ENCODE measurements at places on chromosomes 6 and 20. TPM values are rescaled to one million over a fixed set of nuclear protein-coding genes. Genes with fewer than 3 reads are reported as not detected.
A peak's percentile ranks its signal among the peaks of the same experiment; 100 is the strongest.

Gene COL9A3
- total RNA-seq = not detected

Gene SOBP
- 0.31 TPM for total RNA-seq

Gene GSTA2
- total RNA-seq = not detected

Gene TEAD3
- 0.12 TPM for total RNA-seq

Gene HLA-DMB
- 8.5 TPM for total RNA-seq

Gene ENPP4
- 5.0 TPM for total RNA-seq

Gene C6orf58
- total RNA-seq = not detected

Gene ASXL1
- 110 TPM for total RNA-seq

GRCh38 chr6:133973109-133973971, 20.3 kb downstream of the TBPL1 start:
- H3K27me3 ChIP-seq = no peaks in the 10 kb centered on the region
- no peak overlapping the region for H3K27ac ChIP-seq
- peaks cover 19% of the 10 kb centered on the region for H3K4me1 ChIP-seq
- peaks cover 2% of the 10 kb centered on the region for H3K36me3 ChIP-seq
- DNase-seq = peak; percentile 25
- no peak overlapping the region for H3K4me3 ChIP-seq

GRCh38 chr6:157013649-157014304, 236.6 kb downstream of the ARID1B start:
- no peaks in the 10 kb centered on the region for H3K27me3 ChIP-seq
- no peaks in the 10 kb centered on the region for H3K36me3 ChIP-seq
- H3K4me1 ChIP-seq = peaks cover 20% of the 10 kb centered on the region

DNA sequence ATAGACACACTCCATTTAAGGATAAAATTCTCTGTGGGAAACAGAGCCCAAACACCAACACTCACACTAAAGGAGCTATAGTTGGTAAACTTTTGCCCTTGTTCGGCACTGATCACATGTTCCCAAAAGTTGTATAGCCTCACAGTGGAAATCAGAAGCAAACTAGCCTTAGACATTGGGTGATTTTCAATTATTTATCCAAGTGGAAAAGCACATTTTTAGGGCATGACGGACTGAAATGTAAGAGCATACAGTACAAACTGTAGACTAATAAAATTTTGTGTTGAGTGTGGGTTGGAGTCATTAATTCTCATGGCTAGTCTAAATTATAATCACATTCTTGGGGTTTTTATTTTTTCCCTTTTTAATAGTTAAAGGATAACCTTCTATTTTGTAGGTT, 202.4 kb downstream of the MOXD1 start:
- H3K4me3 ChIP-seq = no peak overlapping the region
- no peaks in the 10 kb centered on the region for H3K36me3 ChIP-seq
- no peaks in the 10 kb centered on the region for H3K4me1 ChIP-seq
- no peaks in the 10 kb centered on the region for H3K27me3 ChIP-seq

DNA sequence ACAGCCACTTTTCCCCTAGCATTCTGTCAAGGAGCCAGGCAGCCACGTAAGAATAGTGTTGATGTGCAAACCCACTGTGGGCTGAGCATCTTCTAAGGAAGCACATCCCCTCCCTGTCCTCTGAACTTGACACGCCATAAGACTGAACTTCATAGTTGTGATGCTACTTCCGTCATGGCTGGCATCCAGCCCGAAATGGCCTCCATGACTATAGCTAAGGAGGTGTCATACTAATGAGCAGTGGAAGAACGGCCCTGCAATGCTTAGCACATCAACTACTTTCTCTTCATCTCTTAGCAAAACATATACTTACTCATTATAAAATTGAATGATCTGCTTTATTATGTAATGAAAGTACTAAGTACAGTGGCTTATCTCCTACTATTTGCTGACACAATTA, 110.2 kb downstream of the GJA10 start:
- no peak overlapping the region for H3K4me3 ChIP-seq
- no peak overlapping the region for H3K27ac ChIP-seq
- peaks cover 48% of the 10 kb centered on the region for H3K36me3 ChIP-seq
- no peak for DNase-seq

DNA sequence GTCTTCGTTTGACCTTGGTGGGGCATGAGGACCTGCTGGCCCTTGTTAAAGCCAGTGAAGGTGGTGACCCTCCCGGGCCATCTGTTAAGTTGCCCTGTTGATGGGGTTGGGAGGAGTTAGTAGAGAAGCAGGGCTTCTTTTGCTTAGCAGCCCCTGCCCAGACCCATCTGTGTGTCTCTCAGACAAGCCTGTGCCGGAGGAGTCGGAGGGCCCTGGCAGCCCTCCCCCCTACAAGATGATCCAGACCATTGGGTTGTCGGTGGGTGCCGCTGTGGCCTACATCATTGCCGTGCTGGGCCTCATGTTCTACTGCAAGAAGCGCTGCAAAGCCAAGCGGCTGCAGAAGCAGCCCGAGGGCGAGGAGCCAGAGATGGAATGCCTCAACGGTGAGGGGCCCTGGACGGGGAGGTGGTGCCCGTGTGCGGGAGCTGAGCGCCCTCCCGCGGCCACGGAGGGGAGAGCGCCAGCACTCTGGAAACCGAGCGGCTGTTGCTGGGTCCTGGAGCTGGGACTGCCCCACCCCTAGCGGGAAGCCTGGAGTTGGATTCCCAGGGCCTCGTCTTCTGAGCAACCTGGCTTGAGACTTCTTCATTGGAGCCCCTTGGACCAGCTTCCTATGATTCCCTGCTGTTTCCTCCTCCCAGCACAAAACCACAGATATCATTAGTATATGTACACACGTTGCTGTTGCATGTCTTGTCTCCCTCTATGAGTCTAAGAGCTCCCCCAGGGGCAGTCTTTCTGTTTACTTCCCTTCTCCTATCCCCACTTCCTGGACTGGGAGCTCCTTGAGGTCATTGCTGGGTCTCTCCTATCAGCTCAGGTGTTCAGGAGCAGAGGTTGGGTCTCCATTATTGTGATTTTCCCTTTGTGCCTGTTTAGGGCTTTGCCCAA, 27.6 kb upstream of the SRF start:
- no peak overlapping the region for H3K4me3 ChIP-seq
- no peaks in the 10 kb centered on the region for H3K36me3 ChIP-seq
- no peaks in the 10 kb centered on the region for H3K27me3 ChIP-seq
- peak; percentile 78 for DNase-seq
- H3K4me1 ChIP-seq = peaks cover 12% of the 10 kb centered on the region

GRCh38 chr6:155253337-155253736, 10.5 kb upstream of the CLDN20 start:
- peaks cover 24% of the 10 kb centered on the region for H3K36me3 ChIP-seq
- DNase-seq = no peak
- no peaks in the 10 kb centered on the region for H3K27me3 ChIP-seq
- H3K4me3 ChIP-seq = no peak overlapping the region
- peaks cover 2% of the 10 kb centered on the region for H3K4me1 ChIP-seq
- H3K27ac ChIP-seq = no peak overlapping the region

DNA sequence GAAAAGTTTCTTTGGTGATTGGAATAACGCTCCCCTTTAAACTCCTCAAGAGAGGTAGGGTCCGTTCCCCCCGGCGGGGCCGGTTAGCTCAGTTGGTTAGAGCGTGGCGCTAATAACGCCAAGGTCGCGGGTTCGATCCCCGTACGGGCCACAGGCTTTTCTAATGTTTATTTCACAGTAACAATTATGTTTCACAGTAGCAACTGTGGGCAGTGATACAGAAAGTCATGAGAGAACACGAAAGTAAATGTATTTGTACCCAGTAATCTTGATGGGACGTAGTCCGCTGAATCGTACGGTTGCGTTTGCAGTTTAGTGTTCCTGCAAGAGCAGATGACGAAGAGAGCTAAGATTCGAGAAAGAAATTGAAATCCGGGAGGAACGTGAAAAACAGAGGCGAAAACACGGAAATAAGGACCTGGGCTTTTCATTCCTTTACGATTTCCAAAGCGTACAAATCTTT, 505.5 kb downstream of the PRIM2 start:
- no peak overlapping the region for H3K27ac ChIP-seq
- H3K4me3 ChIP-seq = no peak overlapping the region
- H3K36me3 ChIP-seq = no peaks in the 10 kb centered on the region
- DNase-seq = no peak
- H3K27me3 ChIP-seq = peaks cover 30% of the 10 kb centered on the region

DNA sequence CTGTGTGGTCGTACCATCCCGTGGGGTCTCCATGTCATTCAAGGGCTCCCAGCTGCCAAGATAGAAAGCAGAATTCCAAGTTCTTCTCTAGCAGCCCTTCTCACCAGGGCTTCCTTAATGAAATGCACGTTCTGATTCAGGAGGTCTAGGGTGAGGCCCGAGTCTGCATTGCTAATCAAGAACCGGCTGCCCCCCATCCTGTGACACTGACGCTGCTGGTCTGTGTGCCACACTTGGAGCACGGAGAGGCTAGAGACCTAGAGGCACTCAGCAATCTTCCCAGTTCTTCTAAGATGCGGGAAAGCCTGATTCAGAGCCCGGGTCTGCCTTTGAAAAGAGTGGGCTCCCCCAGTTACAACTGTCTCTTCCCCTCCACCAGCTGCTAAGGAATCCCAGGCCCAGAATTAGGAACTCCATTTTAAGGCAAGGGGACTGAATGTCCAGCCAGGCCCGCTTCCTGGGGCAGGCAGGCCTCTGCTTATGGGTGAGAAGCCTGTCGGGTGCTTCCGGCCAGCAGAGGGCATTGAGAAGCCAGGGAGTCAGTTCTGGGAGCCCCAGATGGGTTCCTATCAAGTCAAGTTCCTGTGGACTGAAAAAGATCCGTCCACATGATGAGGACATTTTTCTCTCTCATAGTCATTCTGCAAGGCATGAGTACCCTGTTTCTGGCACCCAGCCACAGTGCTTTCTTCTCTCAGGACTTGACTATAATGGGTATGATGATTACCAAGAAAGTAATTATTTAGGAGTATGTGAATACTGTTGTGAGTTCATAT, 69.8 kb upstream of the RIN2 start:
- H3K4me3 ChIP-seq = no peak overlapping the region
- H3K27ac ChIP-seq = no peak overlapping the region
- no peaks in the 10 kb centered on the region for H3K36me3 ChIP-seq
- peaks cover 4% of the 10 kb centered on the region for H3K27me3 ChIP-seq
- H3K4me1 ChIP-seq = no peaks in the 10 kb centered on the region

- H3K4me1 ChIP-seq = peaks cover 4% of the 10 kb centered on the region
- no peak overlapping the region for H3K27ac ChIP-seq
- no peak for DNase-seq
- H3K4me3 ChIP-seq = no peak overlapping the region
- no peaks in the 10 kb centered on the region for H3K27me3 ChIP-seq
- peaks cover 28% of the 10 kb centered on the region for H3K36me3 ChIP-seq
Observed at GRCh38 chr20:35479798-35480197, 24.4 kb downstream of the CEP250 start.

- H3K27ac ChIP-seq = no peak overlapping the region
- H3K27me3 ChIP-seq = no peaks in the 10 kb centered on the region
- DNase-seq = no peak
- H3K36me3 ChIP-seq = no peaks in the 10 kb centered on the region
Observed at GRCh38 chr6:34810936-34811632, 19.2 kb downstream of the BLTP3A start.

GRCh38 chr6:74519163-74519562, 686.7 kb downstream of the COL12A1 start:
- no peaks in the 10 kb centered on the region for H3K4me1 ChIP-seq
- H3K36me3 ChIP-seq = no peaks in the 10 kb centered on the region
- no peak overlapping the region for H3K4me3 ChIP-seq
- no peak for DNase-seq

GRCh38 chr6:138714493-138714892, 59.1 kb upstream of the CCDC28A start:
- peaks cover 19% of the 10 kb centered on the region for H3K27me3 ChIP-seq
- DNase-seq = no peak
- H3K27ac ChIP-seq = no peak overlapping the region
- no peak overlapping the region for H3K4me3 ChIP-seq
- H3K36me3 ChIP-seq = no peaks in the 10 kb centered on the region

DNA sequence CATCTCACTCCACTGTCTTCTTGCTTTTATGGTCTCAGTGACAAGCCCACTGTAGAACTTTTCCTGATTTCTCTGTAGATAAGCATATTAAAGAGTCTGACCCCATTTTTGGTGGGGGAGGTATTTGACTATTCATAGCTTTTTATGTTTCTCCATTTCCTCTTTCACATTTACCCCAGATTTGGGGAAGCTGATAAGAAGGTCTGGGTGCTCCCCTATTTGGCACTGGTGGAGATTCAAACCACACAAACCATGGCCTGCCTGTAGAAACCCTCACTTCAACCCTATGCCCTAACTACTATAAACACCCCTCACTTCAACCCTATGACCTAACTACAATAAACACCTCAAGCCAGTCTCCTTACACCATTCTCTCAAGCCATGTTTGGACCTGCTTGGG, 196.2 kb upstream of the SYNDIG1 start:
- no peak for DNase-seq
- H3K27ac ChIP-seq = no peak overlapping the region
- H3K27me3 ChIP-seq = peaks cover 10% of the 10 kb centered on the region
- H3K4me3 ChIP-seq = no peak overlapping the region
- H3K36me3 ChIP-seq = no peaks in the 10 kb centered on the region

DNA sequence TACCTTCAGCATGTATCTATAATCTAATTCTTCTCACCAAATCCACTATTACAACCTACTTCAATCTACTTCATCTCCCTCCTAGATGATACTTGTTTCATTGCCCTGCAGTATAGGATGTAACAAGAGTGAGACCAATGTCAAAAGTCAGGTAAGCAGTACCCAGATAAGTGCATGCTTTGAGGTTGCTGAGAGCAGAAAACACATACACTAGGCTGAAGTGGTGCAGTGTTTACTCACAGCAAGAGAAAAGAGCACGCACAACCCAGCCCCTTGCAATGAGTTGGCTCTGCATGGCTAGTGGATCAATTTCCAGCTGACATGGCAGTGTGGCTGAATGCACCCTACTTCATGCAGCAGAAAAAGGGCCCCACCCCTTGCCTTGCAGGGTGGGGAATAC, 199.9 kb downstream of the EPHA7 start:
- no peaks in the 10 kb centered on the region for H3K4me1 ChIP-seq
- H3K27me3 ChIP-seq = no peaks in the 10 kb centered on the region
- H3K36me3 ChIP-seq = no peaks in the 10 kb centered on the region

- peaks cover 10% of the 10 kb centered on the region for H3K4me1 ChIP-seq
- no peak overlapping the region for H3K27ac ChIP-seq
- H3K4me3 ChIP-seq = no peak overlapping the region
- H3K36me3 ChIP-seq = no peaks in the 10 kb centered on the region
- no peak for DNase-seq
Observed at GRCh38 chr6:7047128-7047527, 60.6 kb upstream of the RREB1 start.

DNA sequence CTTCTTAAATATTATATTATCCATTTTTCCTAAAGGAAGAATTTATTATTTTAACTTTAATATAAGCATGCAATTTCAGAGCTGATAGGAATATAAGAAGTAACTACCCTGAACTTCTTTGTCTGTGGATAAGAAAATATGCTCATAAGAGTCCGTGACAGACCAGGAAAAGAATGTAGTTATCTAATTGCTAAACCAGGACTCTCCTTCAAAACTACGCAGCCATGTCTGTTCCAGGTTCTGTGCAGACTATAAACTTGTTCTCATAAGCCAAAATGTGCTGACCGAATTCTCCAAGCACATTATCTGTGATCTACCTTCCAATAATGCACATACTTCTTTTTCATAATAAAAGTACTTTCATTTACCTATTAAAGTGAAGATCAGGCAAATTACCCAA, 116.5 kb downstream of the TRDN start:
- no peaks in the 10 kb centered on the region for H3K4me1 ChIP-seq
- no peaks in the 10 kb centered on the region for H3K36me3 ChIP-seq
- H3K27ac ChIP-seq = no peak overlapping the region
- DNase-seq = no peak
- H3K4me3 ChIP-seq = no peak overlapping the region
- no peaks in the 10 kb centered on the region for H3K27me3 ChIP-seq
